NCI-H1436 treated with DMSO at 0.1 percent for 48 hours (cell line): ENCODE measurements at places on chromosomes 2 and 18.

GRCh38 chr2:100140582-100140981 is 1.8 kb downstream of the AFF3 start:
- no peak for DNase-seq

DNA sequence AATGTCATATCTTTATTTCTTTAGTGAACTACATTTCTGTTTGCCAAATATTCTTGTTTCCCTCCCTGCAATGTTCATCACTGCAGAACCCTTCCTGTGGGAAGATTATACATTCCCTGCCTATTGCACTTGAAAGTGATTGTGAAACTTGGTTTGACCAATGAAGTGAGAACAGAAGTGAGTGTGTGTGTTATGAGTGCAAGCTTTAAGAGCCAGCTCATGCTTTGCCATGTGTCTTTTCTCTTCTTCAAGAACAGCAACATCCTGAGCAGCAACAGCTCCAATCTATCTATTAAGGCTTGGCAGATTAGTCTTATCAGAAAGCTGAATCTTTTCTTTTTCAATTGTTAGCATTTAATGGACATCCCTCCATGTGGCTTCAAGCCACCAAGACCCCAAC is 42.0 kb upstream of the UBE2E3 start:
- no peak for DNase-seq

DNA sequence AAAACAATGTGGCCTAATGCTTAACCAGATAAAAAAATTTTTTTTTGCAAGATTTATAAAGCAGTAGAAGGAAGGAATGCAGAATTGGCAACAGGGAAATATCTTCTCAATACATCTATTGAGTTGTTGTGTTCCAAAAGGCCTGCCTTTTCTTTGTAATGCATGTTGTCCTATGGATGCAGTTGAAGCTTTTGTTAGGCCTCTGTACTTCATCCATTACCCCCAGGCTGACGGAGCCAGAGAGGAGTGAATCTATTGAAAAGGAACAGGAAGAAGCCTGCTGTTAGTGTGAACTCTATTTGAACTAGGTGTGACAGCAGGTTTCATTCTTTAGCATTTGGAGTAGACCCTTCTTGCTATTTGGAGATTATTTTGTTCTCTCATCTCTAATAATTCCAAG is 56.5 kb downstream of the MTX2 start:
- DNase-seq, result no peak

DNA sequence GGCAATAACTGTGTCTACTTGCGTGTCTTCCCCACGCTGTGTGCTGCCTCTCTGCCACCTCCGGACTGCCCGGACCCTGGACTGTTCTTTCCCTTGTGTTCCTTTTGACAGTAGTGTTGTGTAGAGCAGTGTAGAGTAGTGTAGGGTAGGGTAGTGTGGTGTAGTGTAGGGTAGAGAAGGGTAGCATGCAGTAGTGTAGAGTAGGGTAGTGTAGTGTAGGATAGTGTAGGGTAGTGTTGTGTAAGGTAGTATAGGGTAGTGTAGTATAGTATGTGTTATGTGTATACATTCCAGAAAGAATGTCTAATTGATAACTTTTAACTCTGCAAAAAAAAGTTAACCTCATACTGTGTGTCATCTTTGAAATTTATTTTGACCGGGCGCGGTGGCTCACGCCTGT is 49.7 kb upstream of the ZNF236 start:
- no peak for DNase-seq

GRCh38 chr2:43832457-43832856 is 6.2 kb downstream of the ABCG5 start:
- no peak for DNase-seq

DNA sequence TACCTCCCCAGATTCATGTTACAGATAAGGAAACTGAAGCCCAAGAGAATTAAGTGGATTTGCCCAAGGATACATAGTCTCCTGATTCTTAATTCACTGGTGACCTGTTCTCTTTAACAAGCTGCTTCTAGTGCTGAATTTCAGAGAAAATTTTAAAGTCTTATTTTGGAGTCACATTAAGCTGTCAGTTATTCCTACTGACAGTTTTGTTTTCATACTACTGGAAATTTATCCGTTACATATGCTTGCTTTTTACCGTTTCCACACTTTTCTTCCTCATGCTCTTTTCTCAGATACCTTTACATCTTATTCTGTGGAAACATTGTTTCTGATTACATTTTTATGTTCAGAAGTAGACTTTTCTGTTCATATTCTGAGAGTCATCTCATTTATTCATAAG is 1.3 kb downstream of the MOB4 start:
- no peak for DNase-seq

GRCh38 chr2:133919285-133919684 is 334.6 kb upstream of the MGAT5 start:
- DNase-seq, result no peak

- DNase-seq, result no peak
Observed at GRCh38 chr18:56576826-56577573, 61.4 kb downstream of the TXNL1 start.

DNA sequence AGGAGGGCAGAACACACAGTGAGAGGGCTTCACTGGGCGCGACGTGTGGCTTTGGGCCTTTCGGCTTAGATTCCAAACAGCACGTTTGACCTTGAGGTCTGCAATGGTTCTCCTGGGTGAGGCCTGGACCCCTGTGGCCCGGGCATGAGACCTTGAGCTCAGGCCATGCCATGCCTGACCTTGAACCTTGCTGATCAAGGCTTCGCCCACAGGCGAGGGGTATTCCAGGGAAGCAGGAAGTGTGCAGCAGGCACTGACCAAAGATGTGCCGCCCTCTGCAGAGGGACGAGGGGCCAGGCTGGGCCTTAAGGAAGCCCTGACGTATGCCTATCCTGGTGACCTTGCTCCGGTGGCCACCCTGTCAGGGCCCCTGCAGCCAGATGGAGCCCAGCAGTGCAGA is 178.3 kb upstream of the HDAC4 start:
- no peak for DNase-seq

GRCh38 chr2:203774760-203775159 is 68.3 kb downstream of the CD28 start:
- DNase-seq, result no peak

DNA sequence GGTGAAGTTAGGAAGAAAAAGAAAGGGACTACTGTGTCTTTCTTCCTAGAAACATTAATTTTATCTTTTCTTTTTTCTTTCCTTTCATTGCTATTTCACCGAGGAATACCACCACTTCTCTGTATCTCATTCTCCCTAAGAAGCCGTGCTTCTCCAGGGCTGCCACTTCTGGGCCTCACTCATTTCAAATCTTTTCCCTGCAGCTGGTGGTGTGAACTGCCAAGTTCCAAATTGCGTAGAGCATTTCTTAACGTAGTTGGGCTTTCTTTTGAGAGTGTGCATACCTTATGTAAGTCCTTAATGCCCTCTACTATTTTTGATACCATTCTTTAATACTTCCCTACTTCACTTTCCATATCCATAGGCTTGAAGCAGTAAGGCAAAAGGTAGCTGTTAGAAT is 66.7 kb upstream of the CYP1B1 start:
- no peak for DNase-seq

DNA sequence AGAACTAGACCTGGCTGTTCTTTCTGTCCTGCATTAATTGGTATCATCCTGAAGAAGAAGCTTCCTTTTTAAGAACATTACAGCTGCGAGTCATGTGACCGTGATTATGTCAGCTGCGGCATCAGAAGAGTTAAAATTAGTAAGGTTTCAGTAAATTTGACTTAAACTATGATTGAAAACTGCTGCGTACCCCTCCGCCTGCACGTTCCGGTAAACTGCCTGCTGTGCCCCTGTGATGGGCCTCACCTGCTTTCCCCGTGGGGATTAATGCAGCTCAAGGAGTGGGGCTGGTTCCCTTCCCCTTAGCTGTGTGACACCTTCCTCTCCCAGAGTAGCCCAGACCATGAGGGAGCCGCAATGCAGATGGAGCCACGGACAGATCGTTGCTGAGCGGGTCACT is 36.1 kb upstream of the MYO3B start:
- DNase-seq, result no peak

GRCh38 chr2:39664888-39665591 is 677 bp upstream of the TMEM178A start:
- no peak for DNase-seq

GRCh38 chr2:72109291-72109690 is 38.4 kb downstream of the CYP26B1 start:
- no peak for DNase-seq

- DNase-seq, result no peak
Observed at GRCh38 chr2:11342551-11343367, 1.7 kb downstream of the ROCK2 start.
